ENCODE measurements at places on chromosomes 2 and 18. TPM values are rescaled to one million over a fixed set of nuclear protein-coding genes. Genes with fewer than 3 reads are reported as not detected.

Gene VPS4B
- total RNA-seq, result 78.7 TPM

DNA sequence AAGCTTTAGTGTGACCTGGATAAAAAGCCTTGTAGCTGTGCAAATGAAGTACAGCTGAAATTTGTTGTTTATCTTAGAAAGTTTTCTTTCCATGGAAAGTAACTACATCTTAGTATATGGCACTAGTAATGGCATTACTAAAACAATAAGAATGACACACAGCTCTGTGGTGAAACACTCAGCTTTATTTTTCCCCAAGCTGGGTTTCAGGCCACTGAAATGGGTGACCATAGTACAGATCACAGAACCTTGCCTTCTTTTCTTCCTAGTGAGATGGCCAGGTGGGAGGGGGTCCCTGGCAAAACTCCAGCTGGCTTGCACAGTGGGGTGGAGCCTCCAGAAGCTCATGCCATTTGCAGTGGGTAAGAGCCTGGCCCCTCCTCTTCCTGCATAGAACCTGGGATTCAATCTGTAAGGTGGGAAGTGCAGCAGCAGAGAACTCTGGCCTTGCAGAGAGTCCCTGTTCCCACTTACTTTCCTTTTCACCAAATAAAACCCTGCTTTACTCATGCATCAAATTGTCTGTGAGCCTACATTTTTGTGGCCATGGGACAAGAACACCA lies 17.6 kb upstream of the GRP start:
- no peak for DNase-seq
- H3K27me3 ChIP-seq, result peaks cover 68% of the 10 kb centered on the region
- no peak overlapping the region for H3K4me3 ChIP-seq
- H3K4me1 ChIP-seq, result no peaks in the 10 kb centered on the region
- no peaks in the 10 kb centered on the region for H3K36me3 ChIP-seq
- H3K27ac ChIP-seq, result no peak overlapping the region

- peak overlapping the region; percentile 94 for H3K27ac ChIP-seq
- no peaks in the 10 kb centered on the region for H3K27me3 ChIP-seq
- peak overlapping the region; percentile 0 for H3K4me3 ChIP-seq
- H3K4me1 ChIP-seq, result peaks cover 36% of the 10 kb centered on the region
- H3K36me3 ChIP-seq, result peaks cover 2% of the 10 kb centered on the region
Measured at GRCh38 chr2:203802342-203803052, 65.1 kb upstream of the CTLA4 start.

Gene TMEM37
- not detected for total RNA-seq

Gene ABCB11
- not detected for total RNA-seq
